ENCODE measurements at places on chromosomes 3 and 15.

- DNase-seq = no peak
These were observed 2.0 kb upstream of the FSIP1 start for GRCh38 chr15:39784638-39785037.

DNA sequence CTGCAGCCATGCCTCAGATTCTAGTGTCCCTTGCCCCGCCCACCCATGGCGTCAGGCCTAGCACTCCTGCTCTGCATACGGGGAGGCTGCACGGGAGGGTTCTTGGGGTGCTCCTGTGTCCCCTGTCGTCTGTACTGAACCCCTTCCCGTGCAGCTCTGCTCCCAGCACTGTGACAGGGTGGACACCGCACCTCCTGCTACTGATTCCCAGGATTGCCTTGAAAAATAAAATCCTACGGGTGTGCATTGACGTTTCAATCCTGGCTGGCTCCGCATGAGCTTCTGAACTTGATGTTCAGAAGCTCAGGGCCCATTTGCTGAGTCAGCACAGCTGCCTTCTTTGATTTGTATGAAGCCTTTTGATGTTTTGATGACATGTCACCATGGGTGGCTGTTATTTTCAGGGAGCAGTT, 176.4 kb downstream of the APBA2 start:
- DNase-seq = no peak

DNA sequence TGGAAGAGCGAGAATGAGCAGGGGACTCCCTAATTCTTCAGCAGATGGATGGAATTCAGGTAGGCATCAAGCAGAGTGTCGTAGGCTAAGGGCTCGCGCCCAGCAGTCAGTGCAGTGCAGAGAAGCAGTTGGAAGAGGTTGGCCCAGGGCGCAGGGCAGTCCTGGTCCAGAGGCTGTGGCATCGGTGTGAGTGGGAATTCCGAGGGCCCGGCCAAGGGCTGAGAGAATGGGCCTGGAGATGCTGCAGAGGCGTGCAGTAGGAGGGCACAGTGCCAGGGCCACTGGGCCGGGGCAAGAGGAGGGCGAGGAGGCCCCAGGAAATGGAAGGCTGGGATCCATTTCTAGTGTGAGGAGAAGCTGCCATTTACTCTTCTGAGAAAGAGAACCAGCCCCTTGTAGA, 74.4 kb downstream of the AAGAB start:
- DNase-seq = no peak

DNA sequence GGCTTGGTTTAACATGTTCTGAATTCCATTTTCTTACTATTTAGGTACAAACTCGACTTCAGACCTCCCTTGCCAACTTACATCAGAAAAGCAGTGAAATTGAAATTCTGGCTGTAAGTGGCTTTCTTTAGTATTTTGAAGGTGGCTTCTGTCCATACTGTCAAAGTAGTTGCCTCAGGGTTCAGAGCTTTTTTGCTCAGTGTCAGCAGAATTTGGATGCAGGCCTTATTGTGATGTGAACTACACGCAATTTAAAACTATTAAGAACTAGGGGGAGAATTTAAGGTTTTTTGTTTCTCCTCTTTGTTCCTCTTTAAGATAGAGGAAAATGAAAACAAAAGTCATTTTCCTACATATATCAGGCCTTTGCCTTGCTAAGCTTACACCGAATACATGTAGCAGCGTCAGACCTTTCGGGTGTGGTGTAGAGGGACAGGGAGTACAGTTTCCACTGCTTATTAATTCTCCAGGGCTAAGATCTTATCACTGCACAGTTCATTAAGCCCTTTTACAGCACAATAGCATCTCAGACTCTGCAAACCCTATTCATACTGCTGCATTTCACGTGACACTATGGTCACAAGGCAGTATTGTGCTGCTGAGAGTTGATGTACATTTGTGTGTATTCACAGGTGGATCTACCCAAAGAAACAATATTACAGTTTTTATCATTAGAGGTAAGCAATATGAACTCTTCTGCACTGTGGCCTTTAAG, 6.7 kb downstream of the SRP14 start:
- DNase-seq = no peak

DNA sequence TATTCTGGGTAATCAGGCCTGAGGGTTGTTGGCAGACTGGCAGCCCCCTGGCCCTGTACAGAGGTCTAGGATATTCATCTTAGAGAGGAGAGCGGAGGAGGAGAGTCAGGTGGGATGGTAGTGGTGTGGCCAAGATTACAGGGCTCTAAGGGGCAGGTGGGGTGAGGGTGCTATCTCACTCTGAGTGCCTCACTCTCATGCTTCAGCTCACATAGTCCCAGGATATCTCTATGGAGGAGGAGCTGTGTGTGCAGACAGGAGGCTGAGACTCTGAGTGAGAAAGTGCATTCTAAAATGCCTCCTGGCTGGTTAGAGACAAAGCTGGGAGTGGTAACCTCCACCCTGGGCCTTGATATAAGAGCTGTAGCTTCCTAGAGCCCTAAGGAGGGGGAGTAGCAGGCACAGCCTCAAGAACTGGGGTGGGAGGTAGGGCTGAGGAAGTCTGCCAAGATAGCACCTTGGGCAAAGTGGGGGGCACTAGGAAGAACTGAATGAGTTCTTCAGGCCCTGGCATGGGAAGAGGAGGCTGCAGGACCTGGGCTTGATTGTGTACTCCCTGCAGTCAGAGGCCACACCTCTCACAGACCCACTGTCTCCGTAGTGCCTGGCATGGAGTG, 39.9 kb downstream of the CLSTN2 start:
- DNase-seq = no peak

DNA sequence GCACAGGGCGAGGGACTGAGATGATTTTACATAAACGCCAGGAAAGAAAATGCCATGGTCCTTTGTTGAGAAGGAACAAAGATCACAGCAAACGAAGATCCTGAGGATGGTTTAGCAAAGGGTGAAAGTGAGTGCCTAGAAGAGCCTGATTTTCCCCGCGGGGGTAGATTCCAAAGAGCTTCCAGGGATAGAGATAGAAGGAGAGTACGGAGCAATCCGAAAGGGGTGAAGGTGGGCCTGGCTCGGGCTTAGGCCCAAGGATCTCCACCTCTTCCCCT, 977 bp downstream of the CDC25A start:
- DNase-seq = no peak

DNA sequence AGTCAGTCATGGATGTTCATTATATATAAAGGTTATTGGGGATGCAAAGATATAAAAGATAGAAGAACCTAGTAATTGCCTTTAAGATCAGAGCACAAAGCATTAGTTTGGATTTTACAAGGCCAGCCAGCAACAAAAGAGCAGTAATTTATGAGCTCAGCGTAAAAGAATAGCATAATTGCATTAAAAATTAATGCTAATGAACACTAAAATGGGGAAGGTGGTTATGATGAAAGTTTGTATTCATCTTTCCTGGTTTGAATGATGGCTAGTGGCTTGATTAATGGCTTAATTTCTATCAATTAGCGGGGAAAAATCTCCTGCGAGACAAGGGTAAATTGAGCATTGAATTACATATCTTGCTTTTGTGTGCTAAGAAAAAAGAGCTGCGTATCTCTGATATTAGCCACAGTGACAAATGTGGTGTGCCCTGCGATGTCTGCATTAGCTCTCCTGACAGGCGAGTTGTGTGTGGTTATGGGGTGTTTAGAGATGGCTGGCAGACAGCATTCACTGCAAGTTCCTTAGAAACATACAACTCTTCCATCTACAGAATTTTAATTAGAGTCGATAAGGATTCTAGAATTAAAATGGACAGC, 42.8 kb upstream of the MLF1 start:
- no peak for DNase-seq

- no peak for DNase-seq
These were observed 24.2 kb upstream of the LXN start for GRCh38 chr3:158696618-158697017.

DNA sequence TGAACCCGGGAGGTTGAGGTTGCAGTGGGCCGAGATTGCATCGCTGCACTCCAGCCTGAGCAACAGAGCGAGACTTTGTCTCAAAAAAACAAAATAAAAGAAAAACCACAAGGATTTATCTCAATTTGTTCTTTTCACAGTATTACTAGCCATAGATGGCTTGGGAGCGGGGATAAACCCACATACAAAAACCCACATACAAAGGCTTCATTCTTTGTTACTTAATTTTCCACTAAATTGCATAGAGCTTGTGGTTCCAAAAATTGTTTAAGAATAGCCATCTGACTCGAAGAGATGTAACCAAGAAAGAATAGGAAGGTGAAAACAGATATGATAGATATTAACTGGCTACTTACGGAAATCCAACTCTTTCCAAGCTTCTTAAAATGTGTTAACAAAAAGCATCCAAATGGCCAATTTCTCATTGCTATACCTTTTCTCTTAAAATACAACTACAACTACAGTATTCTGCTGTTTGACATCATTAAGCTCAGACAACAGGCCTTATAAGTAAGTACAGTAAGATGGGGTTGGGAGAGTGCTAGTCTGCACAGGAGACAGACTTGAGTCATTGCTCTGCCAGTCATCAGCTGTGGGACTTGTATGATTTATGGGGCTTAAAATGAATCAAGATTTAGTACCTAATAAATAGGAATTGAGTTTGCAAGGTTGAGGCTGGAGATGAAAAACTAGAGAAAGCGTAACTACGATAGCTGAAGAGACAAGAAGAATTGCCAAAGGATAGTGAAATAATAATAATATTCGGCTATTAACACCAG, 96.6 kb upstream of the PLXND1 start:
- DNase-seq = no peak

- no peak for DNase-seq
These were observed 991.8 kb downstream of the GBE1 start for GRCh38 chr3:80769683-80770082.

DNA sequence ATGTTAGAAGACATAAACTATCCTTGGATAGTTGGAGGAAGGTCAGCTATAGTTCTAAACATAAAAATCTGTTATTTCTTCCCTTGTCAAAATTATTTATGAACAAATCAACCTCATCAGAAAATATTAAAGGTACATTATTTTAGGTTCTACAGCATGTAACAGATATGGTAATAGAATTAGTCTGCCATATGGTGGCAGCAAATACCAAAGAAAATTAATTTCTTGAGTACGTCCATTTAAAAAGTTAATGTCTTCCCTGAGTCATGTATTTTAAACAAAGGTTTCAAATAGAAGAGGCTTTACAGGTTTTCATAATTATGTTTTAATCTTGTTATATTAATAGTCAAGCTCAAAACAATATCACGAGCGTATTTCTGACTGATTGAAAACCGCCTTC, 17.9 kb upstream of the ANKRD28 start:
- DNase-seq = peak; percentile 66

DNA sequence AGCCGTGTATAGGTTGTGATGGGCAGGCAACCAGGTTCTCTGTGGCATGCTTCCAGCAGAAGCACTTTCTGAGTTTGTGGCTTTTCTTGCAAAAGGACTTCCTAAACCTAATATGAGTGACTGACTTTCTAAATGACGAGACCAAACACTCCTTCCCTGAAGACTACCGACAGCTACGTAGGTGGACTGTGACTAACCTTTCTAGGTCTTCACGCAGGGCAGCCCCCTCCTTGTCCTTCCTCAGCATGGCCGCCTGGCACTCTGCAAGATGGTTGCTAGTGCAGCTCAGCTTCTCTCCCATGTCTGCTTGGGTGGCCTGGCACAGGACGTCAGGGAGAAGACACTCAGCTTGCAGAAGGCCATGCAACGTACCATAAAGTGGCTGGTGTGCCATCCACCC, 20.9 kb downstream of the CXCR6 start:
- no peak for DNase-seq

GRCh38 chr3:190036631-190037030, 84.1 kb downstream of the P3H2 start:
- no peak for DNase-seq

GRCh38 chr15:71713191-71713809, 97.1 kb upstream of the NR2E3 start:
- DNase-seq = no peak

DNA sequence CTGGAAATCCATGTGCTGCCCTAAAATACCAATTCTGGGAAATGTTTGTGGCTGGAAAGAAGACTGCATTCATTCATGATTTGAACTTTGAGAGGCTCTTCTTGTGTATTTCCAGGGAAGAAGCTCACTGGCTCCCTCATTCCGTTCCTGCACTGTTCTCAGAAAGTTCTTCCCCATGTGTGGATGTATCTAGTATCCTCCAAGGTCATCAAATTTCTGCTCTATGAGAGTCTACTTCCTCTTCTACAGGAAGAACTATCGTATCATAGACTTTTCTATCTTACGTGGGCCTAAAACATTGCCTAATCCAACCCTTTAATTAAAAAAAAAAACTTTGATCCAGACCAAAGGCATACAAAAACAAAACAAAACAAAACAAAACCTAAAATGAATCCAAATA, 2.9 kb downstream of the CCR3 start:
- DNase-seq = no peak

DNA sequence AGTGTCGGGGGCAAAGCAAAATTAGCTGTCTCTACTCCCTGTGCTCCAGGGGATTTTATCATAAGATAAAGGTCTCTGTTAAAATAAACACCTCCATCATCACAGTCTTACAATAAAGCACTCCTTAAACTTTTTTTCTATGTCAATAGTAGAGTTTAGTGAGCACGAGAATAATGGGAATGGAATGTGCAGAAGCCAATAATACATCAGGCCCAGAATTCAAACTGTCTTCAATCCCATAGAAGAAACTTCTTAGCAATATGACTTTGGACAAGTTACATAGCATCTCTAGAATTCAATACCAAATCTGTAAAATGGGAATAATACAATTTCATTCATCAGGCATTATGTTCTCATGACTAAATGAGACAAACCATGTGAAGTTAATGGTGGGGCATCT, 49.0 kb upstream of the EPHA3 start:
- DNase-seq = no peak
